Trophoblast cell (in vitro differentiated cells and primary cell): ENCODE measurements at places on chromosomes 7 and 10.

DNA sequence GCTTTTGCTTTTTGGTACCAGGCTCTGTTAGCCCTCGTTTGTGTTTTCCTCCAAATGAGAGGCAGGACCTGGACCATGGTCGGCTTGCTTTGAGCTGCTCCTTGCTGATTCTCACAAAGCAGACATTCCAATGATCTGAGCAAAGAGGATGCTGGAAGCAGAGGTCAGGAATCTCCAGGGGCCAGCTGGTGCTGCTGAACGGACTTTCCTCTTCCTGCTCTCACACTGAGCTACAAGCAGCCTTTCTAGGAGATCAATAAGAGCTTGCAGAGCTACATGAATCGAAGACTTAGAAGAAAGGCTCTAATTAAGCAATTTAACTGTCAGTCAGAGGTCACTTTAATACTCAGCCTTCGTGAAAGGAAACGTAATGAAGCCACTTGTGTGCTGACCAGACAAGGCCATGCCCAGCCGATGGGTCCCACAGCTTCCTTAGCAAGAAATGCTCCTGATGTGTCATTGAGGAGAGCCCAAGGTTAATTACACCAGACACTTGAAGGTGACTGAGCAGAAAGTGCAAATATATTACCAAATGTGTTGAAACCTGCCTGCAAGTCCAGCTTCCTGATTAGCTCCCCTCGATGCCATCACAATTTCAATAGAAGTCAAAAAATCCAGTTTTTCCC, 151.3 kb upstream of the RSU1 start:
- peak; percentile 5 for DNase-seq

GRCh38 chr7:40101201-40101600, 33.2 kb downstream of the MPLKIP start:
- peak; percentile 17 for DNase-seq

GRCh38 chr7:44750424-44750823, 1.8 kb downstream of the ZMIZ2 start:
- no peak for DNase-seq

DNA sequence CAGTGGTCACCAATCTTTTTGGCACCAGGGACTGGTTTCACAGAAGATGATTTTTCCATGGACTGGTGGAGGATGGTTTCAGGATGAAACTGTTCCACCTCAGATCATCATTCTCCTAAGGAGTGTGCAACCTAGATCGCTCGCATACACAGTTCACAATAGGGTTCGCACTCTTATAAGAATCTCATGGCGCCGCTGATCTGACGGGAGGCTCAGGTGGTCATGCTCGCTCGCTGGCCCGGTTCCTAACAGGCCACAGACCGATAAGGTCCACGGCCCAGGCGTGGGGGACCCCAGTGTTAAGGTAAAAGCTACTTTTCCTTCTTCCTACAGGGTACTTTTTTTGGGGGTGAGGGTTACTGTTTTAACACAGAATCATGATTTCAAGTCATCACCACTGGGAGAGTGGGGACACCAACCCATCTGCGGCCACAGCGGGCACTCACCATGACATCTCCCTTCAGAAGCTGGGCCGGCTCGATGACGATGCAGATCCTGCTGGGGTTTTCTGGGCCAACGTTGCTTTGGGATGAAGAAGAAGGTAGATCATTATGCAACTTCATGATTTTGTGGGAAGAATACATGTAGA, 170.5 kb downstream of the TNS3 start:
- no peak for DNase-seq

DNA sequence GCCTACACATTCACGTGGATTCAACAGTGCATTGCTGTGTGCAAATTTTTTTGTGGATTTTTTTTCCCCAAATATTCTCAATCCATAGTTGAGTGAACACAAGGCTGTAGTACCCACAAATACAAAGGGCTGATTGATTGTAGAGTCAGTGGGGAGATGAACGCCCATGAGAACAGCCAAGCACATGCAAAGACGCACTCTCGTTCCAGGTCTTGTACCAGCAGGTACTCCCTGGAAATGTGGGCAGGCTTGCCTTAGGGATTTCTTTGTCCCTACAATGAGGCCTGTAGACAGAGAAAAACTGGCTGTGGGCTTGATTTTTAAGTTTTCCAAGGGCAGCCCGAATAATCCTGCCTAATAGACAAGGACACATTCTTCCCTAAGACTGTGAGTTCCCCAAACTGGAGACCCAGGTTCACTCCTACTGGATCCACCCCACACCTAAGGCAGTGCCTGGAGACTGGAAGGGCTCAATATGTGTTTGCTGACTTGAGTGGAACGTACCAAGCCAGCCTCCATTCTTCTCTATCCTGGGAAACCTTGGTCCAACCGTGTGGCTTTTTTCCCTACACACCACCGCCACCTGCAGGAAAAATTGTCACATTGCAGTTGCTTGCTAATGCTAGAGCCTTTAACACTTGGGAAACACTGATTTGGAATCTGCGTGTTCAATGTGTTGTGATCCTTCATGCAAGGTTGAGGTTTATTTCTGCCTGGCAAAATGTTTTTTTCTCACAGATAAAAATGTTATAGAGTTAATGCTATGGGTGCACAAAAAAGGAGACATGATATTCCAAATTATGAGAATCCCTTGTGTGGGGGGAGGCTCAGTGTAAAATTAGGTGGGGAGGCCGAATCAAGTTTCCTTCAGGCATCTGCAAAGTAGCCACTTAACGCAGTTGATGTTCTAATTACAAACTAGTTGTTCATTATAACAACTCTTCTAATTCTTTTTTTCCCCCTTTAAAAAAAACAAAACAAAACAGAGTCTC, 49.3 kb downstream of the PPP1R17 start:
- peak; percentile 65 for DNase-seq

GRCh38 chr7:18508443-18509427, 13.2 kb downstream of the HDAC9 start:
- DNase-seq, result peak; percentile 2

- no peak for DNase-seq
These were observed 10.3 kb downstream of the TRIM8 start for GRCh38 chr10:102654566-102654965.

DNA sequence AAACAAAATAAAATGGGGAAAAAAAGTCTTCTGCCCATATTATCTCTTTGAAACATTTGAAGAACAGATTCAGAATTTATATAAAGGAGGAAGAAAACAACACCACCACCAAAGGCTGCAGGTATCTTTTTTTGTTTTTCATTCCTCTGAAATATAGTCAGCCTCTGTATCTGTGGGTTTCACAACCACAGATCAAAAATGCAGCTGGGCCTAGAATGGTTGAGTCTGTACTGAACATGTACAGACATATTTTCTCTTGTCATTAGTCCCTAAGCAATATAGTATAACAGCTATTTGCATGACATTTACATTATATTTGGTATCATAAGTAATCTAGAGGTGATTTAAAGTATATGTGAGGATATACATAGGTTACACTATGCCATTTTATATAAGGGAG, 559.7 kb upstream of the LRRN3 start:
- peak; percentile 36 for DNase-seq

DNA sequence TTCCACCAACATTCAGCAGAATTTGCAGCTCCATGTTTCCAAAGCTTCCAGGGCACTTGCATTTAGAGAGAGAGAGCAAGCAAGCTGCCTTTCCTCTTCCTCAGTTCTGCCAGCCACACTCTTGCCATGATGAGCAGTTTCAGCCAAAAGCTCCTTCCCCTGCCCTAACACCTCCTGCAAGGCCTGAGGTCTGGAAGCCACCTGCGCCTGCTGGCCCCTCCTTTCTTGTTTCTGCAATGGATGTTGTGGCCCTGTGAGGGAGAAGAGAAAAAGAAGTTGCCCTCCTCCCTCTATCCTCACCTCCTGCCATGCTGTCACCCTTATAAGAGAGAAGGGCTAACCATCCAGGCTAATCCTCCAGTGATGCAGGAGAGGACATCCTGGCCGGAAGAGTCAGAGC, 48.7 kb downstream of the IKZF1 start:
- no peak for DNase-seq

DNA sequence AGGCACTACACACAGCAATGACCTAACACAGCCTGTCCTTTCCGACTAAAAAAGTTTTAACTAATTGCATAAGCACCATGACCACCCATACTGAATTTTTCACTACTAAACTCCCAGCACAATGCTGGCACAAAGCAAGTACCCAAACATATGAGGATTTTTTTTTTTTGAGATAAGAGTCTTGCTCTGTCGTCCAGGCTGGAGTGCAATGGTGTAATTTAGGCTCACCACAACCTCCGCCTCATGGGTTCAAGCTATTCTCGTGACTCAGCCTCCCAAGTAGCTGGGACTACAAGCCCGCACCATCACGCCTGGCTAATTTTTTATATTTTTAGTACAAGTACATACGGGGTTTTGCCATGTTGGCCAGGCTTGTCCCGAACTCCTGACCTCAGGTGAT, 5.1 kb downstream of the UBE2H start:
- DNase-seq, result peak; percentile 92

DNA sequence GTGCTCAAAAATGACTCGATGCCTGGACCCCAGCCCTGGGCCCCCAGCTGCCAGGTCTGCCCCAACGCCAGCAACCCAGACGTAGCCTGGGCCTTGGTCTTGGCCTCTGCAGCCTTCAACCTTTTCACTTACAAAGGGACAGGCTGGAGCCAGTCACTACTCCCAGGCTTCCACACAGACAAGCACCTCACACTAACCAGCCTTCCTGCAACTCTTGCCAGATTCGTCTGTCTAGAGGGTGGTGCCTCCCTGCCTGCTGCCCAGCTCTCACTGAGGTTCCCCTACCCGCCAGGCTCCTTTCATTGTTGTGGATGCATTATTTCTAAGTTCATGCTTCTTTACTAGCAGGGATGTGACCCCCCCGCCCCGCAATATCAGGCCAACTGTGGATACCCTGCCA, 56.3 kb downstream of the NUDCD3 start:
- DNase-seq, result no peak

DNA sequence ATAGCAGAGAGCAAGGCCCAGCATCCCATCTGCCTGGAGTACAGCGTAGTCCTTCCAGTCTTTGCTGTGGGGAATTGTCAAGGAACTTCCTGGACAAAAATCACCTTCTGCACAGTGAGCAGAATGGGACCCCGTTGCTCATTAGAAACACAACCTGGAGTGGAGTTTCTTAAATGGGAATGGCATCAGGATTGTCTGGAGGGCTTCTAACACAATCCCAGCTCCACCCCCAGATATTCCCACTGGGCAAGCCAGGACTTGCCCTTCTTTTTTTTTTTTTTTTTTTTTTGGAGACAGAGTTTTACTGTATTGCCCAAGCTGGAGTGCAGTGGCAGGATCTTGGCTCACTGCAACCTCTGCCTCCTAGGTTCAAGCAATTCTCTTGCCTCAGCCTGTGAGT, 356.4 kb downstream of the GALNT17 start:
- DNase-seq, result no peak

DNA sequence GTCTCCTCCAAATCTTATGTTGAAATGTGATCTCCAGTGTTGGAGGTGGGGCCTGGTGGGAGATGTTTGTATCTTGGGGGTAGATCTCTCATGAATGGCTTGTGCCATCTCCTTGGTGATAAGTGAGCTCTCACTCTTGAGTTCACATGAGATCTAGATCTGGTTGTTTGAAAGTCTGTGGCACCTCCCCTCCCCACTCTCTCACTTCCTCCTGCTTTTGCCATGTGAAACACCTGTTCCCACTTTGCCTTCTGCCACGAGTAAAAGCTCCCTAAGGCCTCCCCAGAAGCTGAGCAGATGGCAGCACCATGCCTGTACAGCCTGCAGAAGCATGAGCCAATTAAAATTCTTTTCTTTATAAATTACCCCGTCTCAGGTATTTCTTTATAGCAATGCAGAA, 23.5 kb downstream of the TMEM229A start:
- DNase-seq, result no peak

GRCh38 chr10:971150-971542, 17.1 kb upstream of the GTPBP4 start:
- no peak for DNase-seq

GRCh38 chr10:33382921-33383713, 48.6 kb upstream of the NRP1 start:
- DNase-seq, result no peak

- DNase-seq, result no peak
These were observed 41.2 kb upstream of the AKR1E2 start for GRCh38 chr10:4784667-4785333.

- DNase-seq, result no peak
These were observed 129.8 kb upstream of the GPR26 start for GRCh38 chr10:123536176-123536845.

- no peak for DNase-seq
These were observed 2.1 kb downstream of the NANOS1 start for GRCh38 chr10:119031496-119032059.

- no peak for DNase-seq
These were observed 39.0 kb upstream of the ZNF248 start for GRCh38 chr10:37896436-37896835.

- no peak for DNase-seq
These were observed 644 bp downstream of the BUD23 start for GRCh38 chr7:73683788-73684693.

DNA sequence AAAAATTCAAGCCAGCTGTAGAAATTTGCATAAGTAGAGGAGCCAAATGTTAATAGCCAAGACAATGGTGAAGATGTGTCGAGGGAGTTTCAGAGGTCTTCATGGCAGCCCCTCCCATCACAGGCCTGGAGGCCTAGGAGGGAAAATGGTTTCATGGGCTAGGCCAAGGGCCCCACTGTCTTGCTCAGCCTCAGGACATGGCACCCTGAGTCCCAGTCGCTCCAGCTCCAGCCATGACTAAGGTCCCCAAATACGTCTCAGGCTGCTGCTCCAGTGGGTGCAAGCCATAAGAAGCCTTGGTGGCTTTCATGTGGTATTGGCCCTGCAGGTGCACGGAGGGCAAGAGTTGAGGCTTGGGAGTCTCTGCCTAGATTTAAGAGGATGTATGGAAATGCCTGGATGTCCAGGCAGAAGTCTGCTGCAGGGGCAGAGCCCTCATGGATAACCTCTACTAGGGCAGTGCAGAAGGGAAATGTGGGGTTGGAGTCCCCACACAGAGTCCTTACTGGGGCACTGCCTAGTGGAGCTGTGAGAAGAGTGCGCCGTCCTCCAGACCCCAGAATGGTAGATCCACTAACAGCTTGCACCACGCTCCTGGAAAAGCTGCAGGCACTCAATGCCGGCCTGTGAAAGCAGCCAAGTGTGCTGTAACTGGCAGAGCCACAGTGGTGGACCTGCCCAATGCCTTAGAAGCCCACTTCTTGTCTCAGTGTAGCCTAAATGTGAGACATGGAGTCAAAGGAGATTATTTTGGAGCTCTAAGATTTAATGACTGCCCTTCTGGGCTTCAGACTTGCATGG, 19.2 kb downstream of the TBATA start:
- no peak for DNase-seq

GRCh38 chr7:25722856-25723255, 429.1 kb upstream of the NFE2L3 start:
- no peak for DNase-seq

GRCh38 chr7:101031082-101031481, 11.2 kb downstream of the MUC17 start:
- DNase-seq, result no peak

GRCh38 chr10:7484456-7485243, 73.8 kb upstream of the SFMBT2 start:
- no peak for DNase-seq
